ENCODE measurements at places on chromosomes 7 and 10. TPM values are rescaled to one million over a fixed set of nuclear protein-coding genes. Genes with fewer than 3 reads are reported as not detected.

DNA sequence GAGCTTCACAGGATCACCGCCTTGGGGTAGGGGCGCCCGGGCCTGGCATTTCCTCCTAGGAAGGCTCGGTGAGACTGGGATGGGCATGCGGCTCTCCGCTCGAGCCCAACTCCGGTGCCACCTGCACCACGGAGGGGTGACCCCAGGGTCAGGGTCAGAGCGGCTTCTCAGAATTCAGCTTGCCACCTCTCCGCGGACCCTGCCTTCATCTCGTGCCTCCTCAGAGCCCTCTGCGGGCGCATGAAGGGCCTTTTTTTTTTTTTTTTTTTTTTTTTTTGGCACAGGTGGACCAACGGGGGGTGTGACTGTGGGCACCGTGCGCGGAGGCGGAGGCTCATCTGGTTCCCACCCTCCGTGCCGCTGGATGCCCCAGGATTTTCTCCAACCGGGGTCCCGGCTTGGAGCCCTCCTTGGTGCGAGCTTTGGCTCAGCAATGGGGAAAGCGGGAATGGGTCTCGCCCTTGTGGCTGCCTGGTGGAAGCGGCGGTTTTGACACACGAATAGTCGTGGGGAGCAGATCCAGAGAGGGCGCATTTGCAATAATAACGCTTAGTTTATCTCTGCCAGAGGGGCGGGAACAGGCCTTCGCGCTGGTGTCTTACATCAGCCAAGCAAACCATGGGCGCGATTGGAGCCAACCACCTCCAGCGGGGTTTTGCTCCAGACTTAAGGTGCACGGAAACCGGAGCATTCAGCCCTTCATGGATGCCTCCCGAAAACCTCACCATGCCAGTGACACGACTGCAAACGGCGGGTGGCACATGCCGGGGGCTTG, 5.0 kb upstream of the TNRC18 start:
- DNase-seq: no peak

- DNase-seq: no peak
Observed at GRCh38 chr7:88268858-88269257, 37.8 kb downstream of the STEAP4 start.

GRCh38 chr10:70910486-70911341, 22.3 kb upstream of the PCBD1 start:
- DNase-seq: no peak

- no peak for DNase-seq
Observed at GRCh38 chr10:44955413-44956070, 4.1 kb upstream of the RASSF4 start.

- DNase-seq: no peak
Observed at GRCh38 chr10:71290331-71290730, 28.7 kb upstream of the SLC29A3 start.

- DNase-seq: no peak
Observed at GRCh38 chr10:66244953-66245352, 680.9 kb upstream of the LRRTM3 start.

- DNase-seq: no peak
Observed at GRCh38 chr10:5744849-5745248, 60.2 kb downstream of the TASOR2 start.

GRCh38 chr7:151128144-151128543, 39.4 kb downstream of the GBX1 start:
- DNase-seq: no peak

DNA sequence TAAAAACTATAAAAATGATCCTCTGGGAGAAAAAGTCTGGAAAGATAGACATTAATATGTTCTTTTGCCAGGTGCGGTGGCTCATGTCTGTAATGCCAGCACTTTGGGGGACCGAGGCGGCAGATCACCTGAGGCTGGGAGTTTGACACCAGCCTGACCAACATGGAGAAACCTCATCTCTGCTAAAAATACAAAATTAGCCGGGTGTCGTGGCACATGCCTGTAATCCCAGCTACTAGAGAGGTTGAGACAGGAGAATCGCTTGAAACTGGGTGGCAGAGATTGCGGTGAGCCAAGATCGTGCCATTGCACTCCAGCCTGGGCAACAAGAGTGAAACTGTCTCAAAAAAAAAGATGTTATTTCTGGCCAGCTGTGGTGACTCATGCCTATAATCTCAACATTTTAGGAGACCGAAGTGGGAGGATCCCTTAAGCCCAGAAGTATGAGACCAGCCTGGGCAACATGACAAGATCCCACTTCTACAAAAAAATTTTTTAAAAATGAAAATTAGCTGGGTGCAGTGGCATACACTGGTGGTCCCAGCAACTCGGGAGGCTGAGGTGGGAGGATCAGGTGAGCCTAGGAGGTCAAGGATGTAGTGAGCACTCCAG, 101.9 kb upstream of the LRRN3 start:
- DNase-seq: no peak

GRCh38 chr10:46233181-46233580, 53.6 kb upstream of the ANTXRL start:
- DNase-seq: peak; percentile 62

GRCh38 chr7:113217314-113217713, 99.0 kb upstream of the SMIM30 start:
- DNase-seq: no peak

DNA sequence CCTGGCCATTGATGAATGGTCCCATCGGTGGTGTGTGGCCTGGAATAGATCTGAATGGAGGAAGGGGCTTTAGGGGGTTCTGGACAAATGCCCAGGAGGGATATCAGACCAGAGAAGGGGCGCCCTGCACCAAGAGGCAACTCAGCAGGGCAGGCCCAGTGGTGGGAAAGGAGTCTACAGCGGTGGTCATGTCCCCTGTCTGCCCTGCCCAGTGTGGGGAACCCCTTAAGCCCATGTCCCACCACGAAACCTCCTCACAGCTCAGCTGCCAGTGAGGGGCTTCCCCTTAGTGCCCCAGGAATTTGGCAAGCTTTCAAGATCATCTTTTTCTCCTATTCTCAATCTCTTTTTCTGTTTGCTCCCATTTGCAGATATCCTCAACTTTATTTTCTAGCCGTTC, 14.1 kb upstream of the CCSER2 start:
- no peak for DNase-seq

- DNase-seq: no peak
Observed at GRCh38 chr10:63670291-63670898, 149.2 kb downstream of the REEP3 start.

- DNase-seq: no peak
Observed at GRCh38 chr7:103686064-103686463, 240.1 kb upstream of the SLC26A5 start.

- DNase-seq: no peak
Observed at GRCh38 chr10:20971901-20972300, 74.8 kb upstream of the NEBL start.

DNA sequence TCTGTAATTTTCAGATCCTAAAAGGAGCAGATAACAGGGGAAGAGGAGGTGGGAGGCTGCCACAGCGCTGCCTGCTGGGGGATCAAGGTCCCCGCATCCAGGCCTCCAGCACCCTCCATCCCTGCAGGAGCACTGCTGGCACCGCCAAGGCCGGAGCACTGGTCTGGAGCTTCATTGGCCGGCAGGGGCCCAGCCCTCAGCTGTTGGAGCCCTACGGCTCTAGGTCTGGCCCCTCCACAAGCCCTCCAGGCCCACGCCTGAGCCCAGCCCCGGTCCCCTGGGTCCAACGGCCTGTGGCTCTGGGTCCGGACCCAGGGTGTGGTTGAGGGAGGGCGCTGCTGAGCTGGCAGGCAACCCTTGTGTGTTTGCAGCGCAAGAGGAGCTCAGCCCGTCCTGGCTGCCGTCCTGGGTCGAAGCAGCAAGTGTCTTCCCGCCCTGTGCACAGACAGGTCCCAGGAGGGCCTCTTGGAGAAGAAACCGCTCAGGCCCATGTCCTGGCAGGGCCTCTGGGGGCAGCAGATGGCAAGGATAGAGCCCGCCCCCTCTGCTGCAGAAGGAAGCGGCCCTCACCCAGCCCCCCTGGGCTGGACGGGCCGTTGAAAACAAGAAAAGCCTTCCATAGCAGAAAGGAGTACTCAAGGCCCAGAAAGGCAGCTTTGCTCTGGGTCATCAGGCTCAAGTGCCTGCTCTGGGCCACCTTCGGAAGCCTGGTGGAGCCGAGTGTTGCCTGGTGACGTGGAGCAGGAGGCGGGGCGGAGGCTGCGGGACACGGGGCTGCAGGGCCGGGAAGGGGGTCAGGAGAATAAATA, 54.3 kb upstream of the TNRC18 start:
- DNase-seq: no peak

DNA sequence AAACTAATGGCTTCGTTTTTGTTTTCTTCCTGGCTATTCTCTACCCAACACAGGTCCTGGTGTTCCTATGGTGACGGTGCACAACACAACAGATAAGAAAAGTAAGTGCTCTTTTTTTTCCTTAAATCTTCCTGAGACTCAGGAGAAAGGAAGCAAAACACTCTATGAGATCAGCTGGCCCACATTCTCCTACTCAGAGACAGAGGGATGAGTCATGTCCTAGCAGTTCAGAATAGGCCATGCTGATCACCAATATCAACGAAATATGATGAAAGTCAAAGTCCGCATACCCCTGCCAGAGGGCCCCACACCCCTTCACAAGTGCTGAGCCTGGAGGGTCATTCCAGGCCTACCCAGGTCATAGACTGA, 149.2 kb downstream of the PAXIP1 start:
- DNase-seq: no peak

GRCh38 chr10:28431139-28431538, 101.8 kb upstream of the WAC start:
- DNase-seq: no peak

GRCh38 chr7:75028299-75028698, 45.3 kb downstream of the RCC1L start:
- DNase-seq: no peak

GRCh38 chr7:33905389-33906032, at the start of gene BMPER:
Gene BMPER (plus strand): TSS chr7:33905539. CDS start chr7:33905614, 75 bp downstream.
- DNase-seq: no peak

Gene PKD2L1
- total RNA-seq: not detected

Gene CHAT
- total RNA-seq: not detected

Gene SH2D4B
- total RNA-seq: not detected

Gene HMX3
- not detected for total RNA-seq

Gene TNS3
- 93.8 TPM for total RNA-seq

Gene HHEX
- 1.7 TPM for total RNA-seq

Gene DNAJC12
- 12.0 TPM for total RNA-seq

Gene HOGA1
- not detected for total RNA-seq

Gene GRM3
- total RNA-seq: not detected
